ENCODE measurements at places on chromosomes 4 and X. TPM values are rescaled to one million over a fixed set of nuclear protein-coding genes. Genes with fewer than 3 reads are reported as not detected.

Gene VSIG4
- total RNA-seq: not detected

Gene CUL4B
- 101 TPM for total RNA-seq

Gene TRAPPC11
- 26.3 TPM for total RNA-seq

Gene GYPB
- total RNA-seq: not detected

Gene SASH3
- total RNA-seq: not detected

Gene MAGEA6
- 0.70 TPM for total RNA-seq

DNA sequence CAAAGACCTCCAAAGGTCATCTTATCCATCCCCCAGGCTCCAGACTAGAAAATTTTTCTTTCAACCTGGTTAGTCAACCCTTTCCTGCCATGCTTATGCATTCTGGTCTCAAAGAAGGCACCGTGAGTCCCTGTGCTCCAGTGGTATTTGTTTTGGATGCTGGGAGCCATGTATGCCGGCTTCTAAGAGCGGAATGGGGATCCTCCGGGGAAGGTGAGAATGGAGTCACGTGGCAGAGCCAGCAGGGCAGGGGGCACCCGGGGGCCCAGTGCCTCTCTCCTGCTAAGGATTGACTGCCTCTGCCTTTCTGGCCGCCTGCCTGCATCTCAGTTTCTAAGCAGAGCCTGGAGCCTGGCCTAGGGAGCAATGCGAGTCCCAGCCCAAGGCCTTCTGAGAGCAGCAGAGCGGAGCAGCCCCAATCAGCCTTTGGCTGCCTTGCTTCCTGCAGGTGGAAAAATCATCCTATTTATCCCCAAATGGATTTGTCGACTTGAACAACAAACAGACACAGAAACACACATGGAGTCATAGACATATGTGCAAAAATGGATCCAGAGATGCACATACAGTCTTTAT lies 141.0 kb downstream of the PJA1 start:
- H3K4me1 ChIP-seq: peaks cover 14% of the 10 kb centered on the region
- no peak overlapping the region for H3K4me3 ChIP-seq
- H3K36me3 ChIP-seq: no peaks in the 10 kb centered on the region
- no peaks in the 10 kb centered on the region for H3K27me3 ChIP-seq

GRCh38 chrX:84469226-84469625 lies 33.0 kb downstream of the HDX start:
- no peaks in the 10 kb centered on the region for H3K4me1 ChIP-seq
- peak; percentile 43 for DNase-seq
- H3K27ac ChIP-seq: no peak overlapping the region
- no peak overlapping the region for H3K4me3 ChIP-seq
- H3K27me3 ChIP-seq: no peaks in the 10 kb centered on the region

DNA sequence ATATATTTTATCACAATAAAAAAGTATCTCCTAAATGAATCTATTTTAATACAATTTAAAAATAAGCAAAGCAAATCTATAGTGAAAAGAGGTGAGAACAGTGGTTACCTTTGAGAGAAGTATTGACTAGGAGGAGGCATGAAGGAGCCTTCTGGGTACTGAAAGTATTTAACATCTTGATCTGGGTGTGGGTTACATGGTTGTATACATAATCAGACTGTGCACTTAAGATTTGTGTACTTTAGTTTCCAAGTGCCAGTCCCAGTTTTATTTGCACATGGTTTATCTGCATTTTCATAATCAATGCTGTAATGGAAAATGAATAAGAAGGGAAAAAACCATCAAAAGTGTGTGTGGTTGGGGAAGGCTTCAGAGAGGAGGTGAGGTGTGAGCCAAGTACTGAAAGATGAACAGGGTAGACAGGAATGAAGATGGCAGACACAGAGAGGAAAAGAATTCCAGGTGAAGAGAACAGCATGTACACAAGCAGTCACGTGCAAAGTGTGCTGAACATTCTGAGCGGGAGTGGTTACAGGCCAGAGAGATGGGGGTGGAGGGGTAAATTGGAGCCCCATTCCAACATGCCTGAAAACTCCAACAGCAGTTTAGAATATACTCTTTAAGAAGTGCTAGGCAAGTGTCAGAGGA lies 14.6 kb downstream of the MAP7D2 start:
- no peaks in the 10 kb centered on the region for H3K4me1 ChIP-seq
- DNase-seq: no peak
- no peak overlapping the region for H3K4me3 ChIP-seq
- no peaks in the 10 kb centered on the region for H3K27me3 ChIP-seq

DNA sequence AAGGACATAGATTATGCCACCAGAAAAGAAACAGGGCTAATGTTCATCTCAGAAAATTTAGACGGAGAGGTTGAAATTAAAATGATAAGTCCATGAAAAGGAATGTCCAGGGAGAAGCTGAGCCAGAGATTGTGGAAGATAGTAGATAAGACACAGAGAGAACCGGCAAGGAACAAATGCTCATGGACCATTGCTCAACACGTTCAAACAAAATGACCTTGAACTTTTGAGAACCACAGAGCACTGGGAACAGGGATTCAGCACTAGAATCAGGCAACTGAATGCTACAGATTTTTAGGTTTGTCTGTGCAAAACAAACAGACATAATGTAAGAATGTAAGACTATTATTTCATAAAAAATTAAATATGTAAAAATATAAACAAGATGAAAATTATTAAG lies 206.3 kb downstream of the PDGFC start:
- peaks cover 29% of the 10 kb centered on the region for H3K36me3 ChIP-seq
- H3K4me3 ChIP-seq: no peak overlapping the region
- peaks cover 17% of the 10 kb centered on the region for H3K4me1 ChIP-seq
- H3K27ac ChIP-seq: peak overlapping the region; percentile 30
- H3K27me3 ChIP-seq: no peaks in the 10 kb centered on the region
- DNase-seq: peak; percentile 52

All from astrocyte (in vitro differentiated cells and primary cell).